ENCODE measurements at places on chromosomes 3 and 15. TPM values are rescaled to one million over a fixed set of nuclear protein-coding genes. Genes with fewer than 3 reads are reported as not detected.

Gene ACTC1
- 0.64 TPM for total RNA-seq

DNA sequence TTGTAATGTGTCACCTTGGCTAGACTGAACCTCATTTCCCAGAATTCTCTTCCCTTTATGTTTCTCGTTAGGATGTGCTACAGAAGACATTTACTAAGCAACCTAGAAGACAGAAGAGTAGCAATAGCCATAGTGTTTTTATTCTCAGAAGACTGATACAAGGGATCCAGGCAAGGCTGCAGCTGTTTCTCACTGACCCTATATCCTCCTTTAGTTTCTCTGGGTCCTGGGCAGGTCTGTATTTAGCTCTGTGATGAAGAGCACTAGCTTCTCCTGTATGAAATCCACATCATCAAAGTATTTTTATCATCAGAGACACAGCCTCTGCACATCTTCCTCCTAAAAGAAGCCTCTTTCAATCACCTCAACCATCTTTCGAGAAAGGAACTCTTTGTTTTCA, 72.5 kb downstream of the SUMF1 start:
- DNase-seq: no peak

DNA sequence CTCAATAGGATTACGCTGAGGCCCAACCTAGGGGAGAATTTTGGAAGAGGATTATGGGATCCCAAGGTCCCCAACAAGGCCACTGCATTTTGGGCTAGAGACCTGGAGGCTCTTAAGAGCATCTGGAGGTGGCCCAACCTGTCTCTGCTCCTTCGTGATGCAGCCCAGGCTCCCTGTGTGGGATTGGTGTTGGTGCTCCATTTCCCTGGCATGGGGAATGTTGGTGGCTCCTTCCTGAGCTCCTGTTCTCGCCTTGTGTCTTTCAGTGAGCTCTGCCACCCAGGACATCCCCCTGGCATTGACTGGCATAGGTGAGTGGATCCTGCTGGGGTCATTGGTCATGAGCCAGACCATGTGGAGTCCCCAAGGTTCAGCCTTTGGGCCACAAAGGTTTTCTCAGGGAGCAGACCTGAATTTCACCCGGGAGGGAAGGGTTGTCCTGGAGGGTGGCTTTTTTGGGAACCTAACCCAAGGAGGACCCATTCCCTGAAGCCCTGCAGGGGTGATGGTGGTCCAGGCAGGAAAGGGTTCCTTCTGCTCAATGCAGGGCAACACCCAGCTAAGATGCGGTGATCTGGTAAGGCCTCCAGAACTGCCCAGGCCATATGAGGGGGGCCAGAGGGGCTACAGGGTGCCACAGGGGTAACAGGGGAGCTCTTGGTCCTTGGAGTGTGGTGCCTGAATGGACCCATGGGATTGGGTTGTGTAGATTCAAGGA, 202.5 kb downstream of the UBE3A start:
- DNase-seq: no peak

Gene NR1I2
- 62.9 TPM for total RNA-seq

GRCh38 chr3:160677459-160677881, 510 bp downstream of the ARL14 start:
- peak; percentile 53 for DNase-seq

Gene ST8SIA2
- 0.44 TPM for total RNA-seq

Gene TRPM1
- total RNA-seq: not detected

Gene KLHL40
- not detected for total RNA-seq

Gene ERICH6
- total RNA-seq: not detected

Gene WWTR1
- 217 TPM for total RNA-seq

GRCh38 chr3:108157273-108157672, 65.0 kb downstream of the IFT57 start:
- no peak for DNase-seq

DNA sequence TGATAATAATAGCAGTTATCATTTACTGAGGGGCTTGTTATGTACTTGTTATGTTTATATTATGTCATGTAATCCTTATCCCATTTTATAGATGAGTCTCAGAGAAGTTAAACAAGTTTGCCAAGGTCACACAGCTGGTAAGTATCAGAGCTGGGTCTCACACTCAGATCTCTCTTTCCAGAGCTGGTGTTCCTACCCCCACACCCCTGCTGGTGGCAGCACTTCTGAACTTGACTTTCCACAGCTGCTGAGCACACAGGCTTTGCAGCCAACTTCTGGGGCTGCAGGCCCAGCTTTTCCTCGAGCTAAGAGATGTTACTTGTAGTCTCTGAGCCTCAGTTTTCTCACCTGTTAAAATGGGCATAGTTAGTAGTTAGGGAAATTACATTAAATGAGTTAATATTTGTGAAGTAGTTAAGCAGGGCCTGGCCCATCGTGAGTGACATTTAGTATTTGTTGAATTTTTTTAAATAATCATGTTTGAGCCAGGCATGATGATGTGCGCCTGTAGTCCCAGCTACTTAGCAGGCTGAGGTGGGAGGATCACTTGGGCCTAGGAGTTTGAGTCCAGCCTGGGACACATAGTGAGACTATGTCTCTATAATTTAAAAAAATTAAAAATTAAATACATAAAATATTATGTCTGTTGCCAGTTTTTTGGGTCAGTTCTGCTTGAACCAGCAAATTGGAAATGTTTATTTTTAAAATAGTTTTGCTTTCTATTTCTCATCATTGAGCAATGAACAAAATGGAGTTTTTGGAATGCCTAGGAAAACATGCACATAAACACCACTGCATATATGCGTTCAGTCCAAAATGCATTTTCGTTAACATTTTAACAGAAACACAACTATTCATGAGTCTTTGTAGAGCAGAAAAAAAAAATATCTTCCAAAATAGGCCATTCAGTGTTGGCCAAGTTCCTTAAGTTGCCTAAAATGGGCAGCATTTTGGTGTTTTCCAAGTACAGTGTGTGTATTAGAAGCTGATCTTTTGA, 87.3 kb downstream of the SMAD6 start:
- DNase-seq: peak; percentile 50

DNA sequence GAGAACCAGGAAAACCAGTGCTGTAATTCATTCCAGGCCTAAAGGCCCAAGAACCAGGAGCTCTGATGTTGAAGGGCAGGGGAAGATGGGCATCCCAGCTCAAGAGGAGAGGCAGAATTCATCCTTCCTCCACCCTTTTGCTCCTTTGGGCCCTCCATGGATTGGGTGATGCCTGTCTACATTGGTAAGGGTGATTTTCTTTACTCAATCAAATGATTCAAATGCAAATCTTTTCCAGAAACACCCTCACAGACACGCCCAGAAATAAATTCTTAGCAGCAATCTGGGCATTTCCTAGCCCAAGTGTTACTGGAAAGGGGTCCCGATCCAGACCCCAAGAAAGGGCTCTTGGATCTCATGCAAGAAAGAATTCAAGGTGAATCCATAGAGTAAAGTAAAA, 17.6 kb upstream of the APOD start:
- DNase-seq: no peak

GRCh38 chr3:42751609-42752008, 21.4 kb downstream of the CCDC13 start:
- DNase-seq: no peak

Gene CFAP161
- not detected for total RNA-seq

Gene TMC3
- total RNA-seq: 0.95 TPM

Gene FBXO22
- 20.7 TPM for total RNA-seq

DNA sequence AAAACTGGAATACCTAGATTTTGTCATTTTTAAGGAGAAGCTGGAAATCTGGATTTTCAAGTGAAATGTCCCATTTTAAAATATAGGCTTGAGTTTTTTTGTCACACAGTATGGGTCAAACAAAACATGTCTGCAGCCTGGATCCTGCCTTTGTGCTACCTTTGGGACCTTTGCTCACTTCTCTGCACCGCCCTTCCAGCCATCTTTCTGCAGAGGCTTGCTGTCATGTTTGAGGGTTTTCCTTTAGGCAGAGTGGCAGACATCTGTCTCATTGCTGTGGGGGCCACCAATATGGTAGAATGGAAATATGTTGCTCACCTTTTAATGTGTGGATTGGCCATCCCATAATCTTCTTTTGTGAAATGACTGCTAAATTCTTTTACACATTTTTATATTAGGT, 136.3 kb downstream of the EEFSEC start:
- DNase-seq: no peak

GRCh38 chr15:75738014-75738646, 25.5 kb upstream of the CSPG4 start:
- peak; percentile 32 for DNase-seq

GRCh38 chr15:90219421-90220141, 14.2 kb downstream of the CIB1 start:
- DNase-seq: peak; percentile 58

Gene RHO
- not detected for total RNA-seq

Gene LRTM1
- not detected for total RNA-seq

Measured in mucosa of descending colon (tissue), 3 donors.